ENCODE measurements at places on chromosomes 5 and 9.

GRCh38 chr9:93196096-93197055 is 12.4 kb downstream of the WNK2 start:
- DNase-seq = no peak

- DNase-seq = no peak
Observed at GRCh38 chr9:129735546-129735945, 17.3 kb downstream of the PTGES start.

DNA sequence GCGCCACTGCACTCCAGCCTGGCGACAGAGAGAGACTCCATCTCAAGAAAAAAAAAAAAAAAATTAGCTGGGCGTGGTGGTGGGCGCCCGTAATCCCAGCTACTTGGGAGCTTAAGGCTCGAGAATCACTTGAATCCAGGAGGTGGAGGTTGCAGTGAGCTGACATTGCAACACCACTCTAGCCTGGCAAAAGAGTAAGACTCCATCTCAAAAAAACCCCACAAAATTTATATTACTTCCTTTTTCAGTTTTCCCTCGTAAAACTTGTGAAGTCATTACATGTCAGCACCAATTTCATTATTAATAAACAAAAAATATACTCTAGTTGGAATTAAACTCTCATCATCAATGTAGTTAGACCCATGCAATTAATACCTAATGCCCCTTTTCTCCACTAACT is 43.9 kb downstream of the SHLD3 start:
- DNase-seq = no peak

GRCh38 chr9:93614830-93615468 is 38.6 kb downstream of the PHF2 start:
- DNase-seq = no peak

DNA sequence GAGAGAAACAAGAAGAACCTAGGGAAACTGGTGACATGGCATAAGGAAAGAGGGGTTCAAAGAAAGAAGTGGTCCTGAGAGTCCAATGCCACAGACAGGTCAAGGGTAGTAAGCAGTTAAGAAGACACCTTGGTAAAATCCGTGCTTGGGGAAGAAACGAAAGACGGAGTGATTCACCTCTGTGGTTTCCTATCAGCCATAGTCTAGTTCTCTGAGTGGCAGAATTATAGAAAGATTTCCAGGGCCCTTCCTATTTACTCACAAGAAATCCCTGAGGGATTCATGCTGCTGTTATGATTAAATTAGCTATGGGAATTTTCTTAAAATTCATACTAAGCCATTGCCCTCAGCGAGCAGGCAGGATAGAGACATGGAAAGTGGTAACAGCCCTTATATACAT is 31.7 kb downstream of the IL33 start:
- DNase-seq = no peak

GRCh38 chr9:107228496-107229039 is 54.5 kb upstream of the RAD23B start:
- DNase-seq = no peak

GRCh38 chr9:113656771-113657670 is 193.5 kb downstream of the RGS3 start:
- DNase-seq = no peak

DNA sequence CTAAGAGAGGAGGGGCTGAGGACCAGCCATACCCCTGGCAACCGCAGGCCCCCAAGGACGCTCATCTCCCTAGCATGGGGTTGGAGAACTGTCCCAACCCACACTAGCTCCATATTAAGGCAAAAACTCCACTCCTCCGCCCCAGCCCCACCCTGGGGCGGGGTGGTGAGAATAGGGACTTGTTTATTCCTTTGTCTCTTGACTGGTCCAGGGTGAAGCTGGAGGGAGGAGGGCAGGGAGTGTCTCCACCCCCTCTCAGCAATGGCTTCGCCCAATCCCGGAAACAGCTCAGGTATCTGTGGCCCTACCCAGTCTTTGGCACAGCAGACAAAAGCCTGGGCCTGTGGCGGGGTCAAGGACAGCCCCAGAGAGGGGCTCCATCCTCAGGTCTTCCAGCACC is 16.9 kb downstream of the PRRX2 start:
- no peak for DNase-seq

DNA sequence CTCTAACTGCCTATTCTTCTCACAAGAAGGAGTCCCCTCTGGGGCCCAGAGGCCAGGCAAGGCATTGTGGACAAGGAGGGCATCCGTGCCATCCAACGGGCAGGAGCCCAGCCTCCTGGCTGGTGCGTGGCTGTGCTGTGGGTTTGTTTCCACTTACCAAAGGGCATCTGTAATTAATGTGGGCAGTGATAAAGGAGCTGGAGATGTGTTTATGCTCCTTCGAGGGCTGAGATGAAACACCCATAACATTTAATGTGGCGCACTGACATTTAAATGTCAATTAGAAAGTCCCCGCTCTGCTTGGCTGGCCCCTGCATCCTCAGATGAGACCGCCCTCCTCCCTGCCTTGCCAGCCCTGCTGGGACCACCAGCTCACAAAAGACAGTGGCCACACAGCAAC is 57.1 kb downstream of the KCNIP1 start:
- DNase-seq = no peak

DNA sequence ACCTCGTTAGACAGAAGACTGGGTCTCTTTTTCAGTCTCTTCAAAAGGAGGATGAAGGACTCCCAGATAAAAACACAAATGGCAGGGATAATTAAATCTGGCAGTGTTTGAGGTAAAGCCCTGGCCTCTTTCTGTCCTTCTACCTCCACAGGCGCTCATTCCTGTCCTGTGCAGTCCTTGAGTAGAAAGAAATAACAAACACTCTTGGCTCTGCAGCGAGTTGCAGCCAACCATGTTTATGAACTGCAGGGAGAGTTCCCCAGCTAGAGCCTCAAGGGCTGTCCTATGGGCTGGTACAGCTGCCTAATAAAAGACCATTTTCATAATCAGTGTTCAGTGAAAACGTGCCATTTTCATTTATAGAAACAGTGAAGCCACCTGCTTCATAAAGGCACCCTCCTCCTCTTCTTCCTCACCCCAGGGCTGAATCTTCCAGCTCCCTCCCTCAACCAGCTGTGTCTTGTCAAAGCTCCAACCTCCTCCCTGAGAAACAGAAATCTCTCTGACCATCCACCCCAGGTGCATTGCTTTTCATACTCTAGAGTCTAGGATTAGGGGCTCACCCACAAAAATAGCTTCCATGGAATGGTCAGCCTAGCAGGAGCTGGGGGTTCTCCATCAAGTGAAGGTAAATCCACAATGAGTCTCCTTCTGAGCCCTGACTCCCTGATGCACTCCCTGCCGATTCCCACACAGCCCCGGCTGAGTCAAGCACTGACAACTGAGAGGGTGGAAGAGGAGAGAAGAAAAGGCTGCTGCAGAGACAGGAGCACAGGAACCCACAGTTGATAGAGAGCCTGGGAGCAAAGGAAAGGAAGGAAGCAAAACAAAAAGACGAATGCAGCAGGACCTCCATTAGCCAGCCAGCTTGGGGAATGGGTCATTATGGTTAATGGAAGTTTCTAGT is 150.7 kb downstream of the CMYA5 start:
- DNase-seq = no peak

DNA sequence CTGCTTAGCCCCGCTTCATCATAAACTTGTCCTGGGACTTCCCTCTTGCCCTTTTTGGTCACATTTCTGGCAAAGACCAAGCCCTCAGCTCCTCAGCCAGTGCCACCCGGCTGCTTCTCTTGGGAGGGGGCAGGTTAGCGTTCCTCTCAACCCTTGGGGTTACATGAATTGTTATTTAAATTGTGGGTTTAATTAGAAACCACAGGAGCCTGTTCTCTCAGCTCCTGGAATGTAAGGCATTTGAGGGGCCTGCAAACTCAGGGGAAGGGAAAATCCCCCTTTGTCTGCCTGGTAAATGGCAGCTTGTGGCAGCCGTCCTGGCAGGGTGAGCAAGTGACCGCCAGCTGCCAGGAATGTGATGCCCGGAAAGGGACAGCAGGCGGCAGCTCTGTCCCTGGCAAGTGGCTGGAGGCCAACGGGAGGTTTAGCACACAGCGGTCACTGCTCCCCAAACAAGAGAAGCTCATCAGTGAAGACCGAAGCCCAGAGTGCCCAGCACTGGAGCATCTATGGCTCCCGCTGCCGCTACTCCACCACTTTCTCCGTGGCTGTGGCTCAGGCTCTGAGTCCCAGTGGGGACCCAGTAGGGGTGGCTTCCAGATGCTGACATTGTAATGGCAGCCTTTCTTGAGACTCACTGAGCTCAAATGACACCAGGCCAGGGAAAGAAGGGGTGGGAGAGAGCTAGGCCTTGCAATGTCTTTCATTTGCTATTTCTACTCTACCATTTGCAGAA is 51.7 kb downstream of the SHB start:
- DNase-seq = peak; percentile 60

GRCh38 chr5:180519098-180519497 is 24.9 kb downstream of the CNOT6 start:
- DNase-seq = no peak

GRCh38 chr5:143539742-143540141 is 136.3 kb upstream of the NR3C1 start:
- no peak for DNase-seq

GRCh38 chr5:61572959-61573358 is 240.9 kb downstream of the ZSWIM6 start:
- DNase-seq = no peak

- no peak for DNase-seq
Observed at GRCh38 chr9:26369093-26369492, 523.5 kb downstream of the CAAP1 start.

DNA sequence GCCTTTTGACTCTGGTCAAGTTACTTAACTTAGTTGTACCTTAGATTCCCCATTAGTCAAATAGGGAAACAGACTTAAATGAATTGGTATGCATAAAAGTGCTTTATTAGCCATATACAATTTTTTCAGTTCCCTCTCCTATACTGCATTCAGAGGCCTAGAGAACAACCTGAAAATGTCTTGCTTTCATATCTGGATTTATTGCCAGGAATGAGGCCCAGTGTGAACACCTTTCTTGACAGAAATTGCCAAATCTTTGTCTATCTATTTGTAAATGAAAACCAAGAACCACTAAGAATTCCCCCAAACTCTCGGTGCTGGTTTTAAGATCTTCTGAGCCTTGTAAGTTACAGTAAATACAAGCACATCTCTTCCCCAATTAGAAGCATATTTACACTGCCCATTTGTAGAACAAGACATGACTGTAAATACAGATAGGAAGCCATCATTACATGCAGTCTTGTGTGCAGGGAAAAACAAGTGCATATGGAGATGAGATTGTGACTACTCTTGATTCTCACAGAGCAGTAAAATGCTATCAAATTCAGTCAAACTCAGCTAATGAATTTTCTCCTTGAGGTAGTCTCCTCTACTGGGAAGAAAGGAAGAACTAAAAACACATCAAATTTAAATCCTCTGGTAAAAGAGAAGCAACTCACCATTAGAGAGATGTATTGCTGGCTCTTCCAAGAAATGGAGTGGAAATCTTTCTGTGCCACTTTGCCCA is 5.2 kb upstream of the FAM13B start:
- DNase-seq = no peak

DNA sequence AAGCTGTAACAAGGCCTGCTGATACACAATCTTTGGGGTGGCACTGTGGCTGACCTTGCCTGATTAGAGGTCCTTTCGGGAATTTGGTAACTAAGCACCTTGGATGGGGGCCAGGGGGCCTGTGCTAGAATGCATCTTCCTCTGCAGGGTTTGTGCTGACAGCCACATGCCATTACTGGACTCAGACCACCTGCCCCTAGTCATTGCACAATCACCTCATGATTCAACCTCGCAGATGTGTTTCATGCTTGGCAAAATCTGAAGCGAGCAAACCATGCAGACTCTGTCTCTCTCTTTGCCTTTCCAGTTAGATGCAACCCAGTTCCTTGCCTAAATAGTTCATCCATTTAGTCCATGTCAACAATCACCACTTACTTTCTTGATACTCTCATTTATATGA is 96.5 kb upstream of the ERCC6L2 start:
- peak; percentile 23 for DNase-seq

- no peak for DNase-seq
Observed at GRCh38 chr9:108696156-108696555, 159.6 kb downstream of the ACTL7B start.

- DNase-seq = no peak
Observed at GRCh38 chr5:107284822-107285525, 385.8 kb downstream of the EFNA5 start.

GRCh38 chr5:4882186-4882585 is 257.9 kb upstream of the ADAMTS16 start:
- DNase-seq = no peak

GRCh38 chr5:157464519-157465171 is 4.6 kb downstream of the NIPAL4 start:
- DNase-seq = no peak

DNA sequence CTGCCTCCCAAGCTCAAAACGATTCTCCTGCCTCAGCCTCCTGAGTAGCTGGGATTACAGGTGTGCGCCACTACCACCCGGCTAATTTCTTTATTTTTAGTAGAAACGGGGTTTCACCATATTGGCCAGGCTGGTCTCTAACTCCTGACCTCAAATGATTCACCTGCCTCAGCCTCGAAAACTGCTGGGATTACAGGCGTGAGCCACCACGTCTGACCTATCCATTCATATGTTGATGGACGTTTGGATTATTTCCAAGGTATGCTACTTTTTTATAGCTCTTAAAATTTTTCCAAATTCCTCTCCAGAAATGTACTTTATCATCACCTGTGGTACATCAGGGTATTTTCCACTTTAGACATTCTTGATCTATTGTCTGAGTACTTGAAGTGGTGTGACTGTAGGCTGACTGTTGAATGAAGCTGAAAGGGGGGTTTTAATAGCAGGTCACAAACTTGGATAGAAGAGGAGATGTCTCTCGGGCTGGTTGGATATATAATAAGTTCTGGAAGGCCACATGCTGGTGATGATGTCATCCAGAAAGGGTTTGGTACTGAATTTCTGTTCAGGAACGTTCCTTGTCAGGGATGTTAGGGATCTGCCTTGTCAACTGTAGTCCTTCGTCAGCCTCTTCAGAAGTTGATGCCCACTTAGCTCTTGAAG is 7.4 kb downstream of the CTNNA1 start:
- no peak for DNase-seq

DNA sequence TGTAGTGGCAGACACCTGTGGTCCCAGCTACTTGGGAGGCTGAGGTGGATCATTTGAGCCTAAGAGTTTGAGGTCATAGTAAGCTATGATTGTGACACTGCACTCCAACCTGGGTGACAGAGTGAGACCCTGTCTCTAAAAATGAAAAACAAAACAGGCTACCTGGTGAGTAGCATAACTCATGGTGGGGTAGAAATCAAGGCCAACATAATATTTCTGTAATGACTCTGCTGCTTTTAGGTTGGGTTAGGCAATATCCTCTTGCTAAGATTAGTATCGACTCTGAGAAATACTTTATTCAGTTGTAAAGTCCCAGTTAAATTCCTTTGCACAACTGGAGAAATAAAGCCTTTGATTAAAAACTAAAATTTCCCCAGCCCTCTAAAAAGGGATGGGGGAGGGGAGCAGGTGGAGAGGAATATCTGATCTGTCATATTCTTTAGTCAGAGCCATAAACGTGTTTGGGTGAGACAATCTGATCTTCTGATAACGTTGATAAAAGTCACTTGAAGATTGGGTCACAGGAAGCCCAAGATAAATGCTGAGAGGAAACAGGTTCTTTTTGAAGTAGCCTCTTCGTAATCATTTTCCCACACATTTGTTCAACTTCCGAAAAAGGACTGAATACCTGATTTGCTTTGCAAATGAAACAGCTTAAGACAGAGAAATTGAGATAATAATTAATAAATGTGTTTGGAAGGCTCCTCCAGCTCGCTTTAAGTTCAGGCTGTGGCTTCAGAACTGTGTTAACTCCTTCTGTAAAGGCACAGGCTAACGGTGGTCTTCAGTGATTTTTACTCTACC is 14.9 kb downstream of the IL4 start:
- no peak for DNase-seq

- no peak for DNase-seq
Observed at GRCh38 chr5:62340392-62340791, 34.4 kb downstream of the KIF2A start.

- no peak for DNase-seq
Observed at GRCh38 chr5:132886064-132886823, 12.8 kb downstream of the LEAP2 start.
